ENCODE measurements at places on chromosomes 1 and 21.

DNA sequence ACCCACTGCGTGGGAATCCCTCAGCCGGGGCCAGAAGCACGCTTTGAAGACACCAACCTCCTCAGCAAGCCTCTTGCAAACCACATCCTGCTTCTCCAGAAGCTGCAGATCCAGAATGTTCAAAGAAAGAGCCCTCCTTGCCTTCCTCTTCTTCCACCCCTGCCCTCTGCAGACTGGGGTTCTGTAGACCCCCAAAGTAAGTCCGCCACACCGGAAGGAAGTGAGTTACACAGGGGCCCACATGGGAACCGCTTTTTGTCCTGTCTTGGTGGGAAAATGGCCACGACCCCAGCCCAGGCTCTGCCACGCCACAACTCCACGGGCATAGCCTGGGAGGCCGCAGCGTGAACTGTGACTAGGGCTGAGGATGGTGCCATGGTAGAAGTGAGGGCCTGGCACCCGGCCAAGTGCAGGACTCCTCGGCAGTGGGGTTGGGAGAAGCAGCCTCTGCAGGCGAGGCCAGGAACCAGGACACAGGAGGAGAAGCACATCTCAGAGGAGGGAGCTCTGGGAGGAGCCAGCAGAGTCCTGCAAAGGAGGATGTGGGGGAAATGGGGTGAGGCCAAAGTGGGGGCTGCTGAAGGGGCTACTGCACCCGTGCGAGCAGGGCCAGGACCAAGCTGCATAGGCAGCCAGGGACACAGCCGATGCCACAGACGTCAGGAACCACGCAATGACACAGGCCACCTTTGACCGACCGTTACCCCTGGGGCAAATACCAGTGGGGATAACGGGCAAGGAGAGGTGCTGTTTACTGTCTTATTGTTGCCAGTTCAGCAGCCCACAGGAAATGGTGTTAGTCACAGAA, 30.9 kb downstream of the PDE9A start:
- peak; percentile 13 for DNase-seq

DNA sequence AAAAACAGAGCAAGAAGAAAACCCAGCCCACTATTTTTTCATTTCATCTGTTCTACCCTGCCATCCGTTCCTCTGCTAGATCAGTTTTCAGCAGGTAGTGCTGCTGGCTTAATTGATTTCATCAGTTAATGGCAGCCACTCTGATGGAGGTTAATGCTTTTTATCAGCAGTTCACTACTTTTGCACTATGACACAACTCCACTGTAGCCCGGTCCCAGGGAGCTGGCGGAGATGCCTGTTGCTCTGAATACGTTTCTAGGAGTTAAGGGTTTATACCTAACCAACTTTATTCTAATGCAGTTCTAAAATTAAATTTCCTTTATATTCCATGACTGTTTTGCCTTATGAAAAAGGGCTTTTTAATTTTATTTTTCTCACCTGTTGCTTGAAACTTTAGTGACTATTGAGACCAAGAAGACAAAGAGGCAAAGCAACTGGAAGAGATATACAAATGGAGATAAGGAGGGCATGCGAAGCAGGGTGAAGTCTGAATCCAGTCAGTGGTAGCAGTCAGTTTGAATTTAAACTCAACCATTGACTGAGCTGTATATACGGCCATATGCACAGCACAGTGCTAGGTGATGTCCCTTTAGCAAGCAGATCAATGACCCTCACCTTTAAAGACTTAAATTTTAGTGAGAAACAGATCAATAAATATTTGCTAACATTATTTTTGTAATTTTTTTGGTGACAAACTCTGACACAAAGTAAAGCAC, 477.9 kb downstream of the LMO4 start:
- no peak for DNase-seq

DNA sequence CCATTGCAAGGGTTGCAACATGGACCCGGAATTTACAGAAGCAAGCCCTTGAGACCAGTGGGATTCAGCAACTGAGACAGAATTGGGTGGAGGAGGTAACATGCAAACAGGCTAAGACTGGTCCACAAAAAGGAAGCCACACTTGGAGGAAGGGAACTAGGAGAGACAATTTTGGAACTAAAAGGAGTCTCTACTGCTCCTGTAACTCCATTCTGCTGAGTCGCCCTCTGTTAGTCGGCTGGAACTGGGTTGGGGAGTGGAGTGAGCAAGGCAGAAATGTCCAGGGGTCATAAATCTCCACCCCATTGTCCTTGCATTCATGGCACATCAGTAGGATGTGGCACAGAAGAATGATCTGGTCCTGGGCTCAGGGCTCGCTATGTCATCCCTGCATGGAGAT, 5.1 kb downstream of the LAMB3 start:
- DNase-seq = no peak

- no peak for DNase-seq
Observed at GRCh38 chr1:199710974-199711373, 316.5 kb upstream of the NR5A2 start.

GRCh38 chr1:224482619-224483018, 48.0 kb upstream of the WDR26 start:
- no peak for DNase-seq

GRCh38 chr1:110125810-110126209, 13.6 kb downstream of the UBL4B start:
- DNase-seq = no peak

GRCh38 chr1:51679435-51679834, 62.5 kb downstream of the OSBPL9 start:
- no peak for DNase-seq

- no peak for DNase-seq
Observed at GRCh38 chr1:173503391-173503790, 26.3 kb downstream of the PRDX6 start.

DNA sequence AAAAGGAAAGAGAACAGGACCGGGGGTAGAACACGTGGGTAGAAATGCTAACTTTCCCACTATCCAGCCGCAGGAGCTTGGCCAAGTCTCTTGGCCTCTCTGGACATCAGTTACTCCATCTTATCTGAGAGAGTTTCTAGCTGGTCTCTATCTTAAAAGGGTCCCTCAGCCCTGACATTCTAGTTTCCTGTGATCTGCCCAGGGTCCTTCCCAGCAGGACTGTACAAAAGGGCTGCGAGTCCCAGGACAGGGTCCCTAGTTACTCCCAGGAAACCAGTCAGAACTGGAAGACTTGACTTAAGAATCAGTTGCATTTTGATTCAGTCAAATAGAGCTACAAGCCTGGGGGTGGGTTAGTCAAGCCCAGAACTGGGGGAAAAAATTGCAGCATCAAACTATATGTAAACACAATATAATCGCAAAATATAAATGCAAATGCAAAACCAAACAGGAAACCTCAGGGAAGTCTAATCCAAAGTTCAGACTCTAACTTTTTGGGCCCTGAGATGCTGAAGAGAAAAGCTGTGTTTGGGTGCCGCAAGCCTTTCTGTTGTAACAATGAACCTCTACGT, 2.9 kb downstream of the ASAP3 start:
- DNase-seq = no peak

GRCh38 chr1:207850621-207851407, 60.1 kb downstream of the CD34 start:
- no peak for DNase-seq

DNA sequence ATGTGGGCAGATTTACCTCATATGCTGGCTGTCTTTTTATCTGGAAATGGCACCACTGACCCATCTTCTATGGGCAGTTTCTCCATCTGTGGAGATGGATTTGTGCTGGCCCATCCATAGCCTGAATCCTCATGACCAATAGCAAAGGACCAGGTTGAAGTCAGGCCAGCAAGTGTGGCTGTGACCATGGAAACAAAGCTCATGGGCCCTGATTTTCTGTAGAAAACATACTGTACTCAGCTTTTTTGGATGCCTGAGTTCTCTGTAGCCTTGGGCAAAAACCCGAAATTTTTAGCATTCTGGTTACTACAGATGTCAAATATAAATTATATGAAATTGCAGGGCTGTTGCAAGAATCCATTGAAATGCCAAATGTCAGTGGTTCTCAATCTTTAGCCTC, 155.0 kb downstream of the PLXNA2 start:
- DNase-seq = no peak

DNA sequence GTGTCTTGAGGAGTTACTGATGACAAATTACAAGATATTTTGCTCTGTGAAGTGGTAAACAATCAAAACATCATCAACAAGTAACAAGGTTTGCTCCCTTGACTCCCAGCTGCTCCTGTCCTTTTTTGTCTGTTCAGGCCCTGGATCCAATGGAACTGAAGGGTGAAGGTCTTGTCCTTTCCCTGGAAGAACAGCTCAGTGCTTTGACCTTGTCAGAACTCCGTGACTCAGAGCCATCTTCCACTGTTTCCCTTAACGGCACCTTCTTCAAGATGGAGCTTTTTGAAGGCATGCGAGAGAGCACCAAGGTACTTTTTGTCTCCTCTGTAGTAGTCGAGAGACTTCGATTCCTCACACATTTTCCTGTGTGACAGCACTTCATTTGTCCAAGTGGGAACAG, 29.0 kb downstream of the TRIM45 start:
- no peak for DNase-seq
